HFFc6 (cell line): ENCODE measurements at places on chromosomes 2 and 18. TPM values are rescaled to one million over a fixed set of nuclear protein-coding genes. Genes with fewer than 3 reads are reported as not detected.

GRCh38 chr2:172685467-172685866 is 50.2 kb upstream of the RAPGEF4 start:
- H3K27me3 ChIP-seq = peaks cover 9% of the 10 kb centered on the region; the same call in 1 of the 2 replicates
- no peak overlapping the region for H3K27ac ChIP-seq
- peaks cover 15% of the 10 kb centered on the region for H3K4me1 ChIP-seq
- H3K36me3 ChIP-seq = peaks cover 39% of the 10 kb centered on the region
- no peak for DNase-seq

ATP6V1C2 gene
- not detected in 3 replicates for total RNA-seq

MAP4K3 gene
- 32.6 to 35.0 TPM (median 34.4 TPM) in 3 replicates for total RNA-seq

PAX8 gene
- 0.78 to 5.5 TPM (median 0.79 TPM) in 3 replicates for total RNA-seq

SETBP1 gene
- 0.03 to 0.24 TPM (median 0.18 TPM) in 3 replicates for total RNA-seq

GRCh38 chr2:96839875-96840850 is 3.7 kb downstream of the ANKRD23 start:
- peaks cover 2% of the 10 kb centered on the region for H3K27me3 ChIP-seq
- no peak for DNase-seq
- no peak overlapping the region for H3K4me3 ChIP-seq

- peaks cover 31% of the 10 kb centered on the region for H3K36me3 ChIP-seq
- no peak overlapping the region for H3K27ac ChIP-seq
- H3K27me3 ChIP-seq = no peaks in the 10 kb centered on the region
- DNase-seq = no peak
- H3K4me1 ChIP-seq = peaks cover 12% of the 10 kb centered on the region; the same call in 1 of the 2 replicates
- no peak overlapping the region for H3K4me3 ChIP-seq
Measured at GRCh38 chr2:219087361-219087760, 26.6 kb upstream of the IHH start.

GRCh38 chr2:9703085-9703678 is 72.4 kb upstream of the YWHAQ start:
- no peaks in the 10 kb centered on the region for H3K36me3 ChIP-seq
- peaks cover 48% of the 10 kb centered on the region for H3K4me1 ChIP-seq
- DNase-seq = peak; percentile 94

DNA sequence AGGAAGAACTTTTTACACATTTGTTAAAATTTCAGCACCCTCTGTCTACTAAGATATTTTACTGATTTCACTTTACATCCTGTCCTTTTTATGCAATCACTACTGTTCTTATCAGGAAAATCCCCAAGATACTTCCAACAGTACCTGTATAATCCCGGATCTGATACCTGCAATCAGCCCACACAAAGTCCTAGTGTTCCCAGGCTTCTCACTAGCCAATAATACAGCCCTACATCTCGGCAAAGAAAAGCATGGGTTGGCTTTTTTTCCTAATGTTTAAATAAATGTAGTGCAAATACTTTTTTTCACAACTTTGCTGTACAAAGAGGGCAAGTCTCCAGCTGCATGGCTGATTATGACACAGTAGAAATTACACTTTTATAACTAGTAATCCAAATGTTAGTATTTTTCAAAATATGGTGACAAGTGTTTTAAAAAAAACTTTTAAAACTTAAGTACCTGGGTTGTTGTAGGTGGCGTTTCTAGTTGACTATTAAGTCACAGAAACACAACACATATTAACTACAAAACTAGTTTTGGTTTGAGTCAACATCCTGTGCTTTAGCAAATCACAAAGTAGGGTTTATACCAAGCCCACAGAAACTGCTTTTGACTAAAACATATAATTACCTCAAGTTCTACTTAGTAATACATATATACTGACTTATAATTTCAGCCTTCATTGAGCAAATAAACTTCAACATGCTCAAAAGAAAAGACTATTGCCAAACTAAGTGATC is 19.5 kb downstream of the CNOT11 start:
- no peaks in the 10 kb centered on the region for H3K4me1 ChIP-seq
- H3K27me3 ChIP-seq = peaks cover 5% of the 10 kb centered on the region
- H3K4me3 ChIP-seq = no peak overlapping the region

POMC gene
- not detected in 3 replicates for total RNA-seq

- DNase-seq = no peak
- no peak overlapping the region for H3K4me3 ChIP-seq
- no peaks in the 10 kb centered on the region for H3K36me3 ChIP-seq
- no peaks in the 10 kb centered on the region for H3K4me1 ChIP-seq
- peaks cover 1% of the 10 kb centered on the region; the same call in 1 of the 2 replicates for H3K27me3 ChIP-seq
Measured at GRCh38 chr2:16624436-16624780, 41.2 kb downstream of the CYRIA start.

- no peaks in the 10 kb centered on the region for H3K36me3 ChIP-seq
- H3K27ac ChIP-seq = no peak overlapping the region
- H3K27me3 ChIP-seq = no peaks in the 10 kb centered on the region
Measured at GRCh38 chr18:33022370-33022769, 249.5 kb upstream of the KLHL14 start.

UGT1A4 gene
- total RNA-seq = not detected in 3 replicates

DNA sequence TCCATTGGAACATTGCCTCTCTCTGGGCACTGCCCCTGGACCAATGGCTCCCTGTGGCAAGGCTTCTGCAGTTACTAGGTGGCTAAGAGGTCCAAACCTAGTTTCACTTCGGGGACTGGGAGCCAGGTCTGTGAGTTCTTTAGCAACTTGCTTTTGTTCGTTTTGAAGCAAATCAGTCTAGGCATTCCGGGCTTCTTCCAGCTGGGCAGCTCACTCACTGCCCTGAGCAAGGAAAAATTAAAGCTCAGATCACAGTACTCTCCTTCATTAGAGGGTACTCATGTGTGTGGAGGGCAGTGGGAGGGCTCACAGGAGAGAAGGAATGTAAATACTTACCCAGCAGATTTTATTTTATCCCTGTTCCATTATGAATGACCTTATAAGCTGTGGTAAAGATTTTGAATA is 80.3 kb downstream of the SPP2 start:
- H3K27me3 ChIP-seq = peaks cover 10% of the 10 kb centered on the region
- no peak for DNase-seq
- H3K4me1 ChIP-seq = peaks cover 15% of the 10 kb centered on the region
- no peaks in the 10 kb centered on the region for H3K36me3 ChIP-seq

DNA sequence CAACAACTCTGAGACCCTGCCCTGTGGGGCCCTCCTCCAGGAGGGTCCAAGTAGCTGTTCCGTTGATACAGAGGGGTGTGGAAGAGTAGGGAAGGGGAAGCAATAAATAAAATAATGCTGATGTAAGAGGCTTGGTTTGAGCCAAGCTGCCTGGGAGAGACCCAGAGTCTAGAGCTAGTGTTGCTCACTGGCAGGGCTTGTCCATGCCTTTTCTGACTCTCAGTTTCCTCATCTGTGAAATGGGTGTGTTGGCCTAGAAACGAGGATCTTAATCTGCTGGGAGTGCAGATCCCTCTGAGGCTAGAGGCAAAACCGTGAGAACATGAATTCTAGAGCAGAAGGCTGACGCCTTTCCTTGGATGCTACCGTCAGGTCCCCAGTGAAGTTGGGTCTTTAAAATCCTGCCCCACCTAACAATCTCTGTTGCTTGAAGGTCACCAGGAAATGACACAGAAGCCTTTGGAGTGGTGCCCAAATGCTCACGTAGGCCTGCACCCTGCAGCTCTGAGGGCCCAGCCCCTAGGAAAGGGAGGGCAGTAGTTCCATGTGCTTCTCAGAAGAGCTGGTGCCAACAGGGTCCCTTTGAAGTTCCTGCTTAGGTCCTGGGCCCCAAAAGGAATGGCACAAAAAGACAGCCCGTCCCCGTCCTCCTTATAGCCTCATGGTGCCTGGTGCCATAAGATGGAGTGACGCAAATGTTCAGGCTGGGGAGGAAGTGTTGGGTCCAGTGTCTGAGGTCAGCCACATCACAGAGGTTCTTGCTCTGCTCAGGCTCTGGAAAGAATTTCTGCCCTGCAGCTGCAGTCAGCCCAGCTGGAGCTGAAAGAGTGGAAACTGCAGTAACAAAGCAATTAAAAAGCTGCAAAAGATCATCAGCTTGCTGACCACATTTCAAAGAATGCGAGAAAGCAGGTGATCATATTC is 73.2 kb upstream of the SMAD2 start:
- H3K36me3 ChIP-seq = no peaks in the 10 kb centered on the region
- peak overlapping the region; percentile 63; the same call in 1 of the 2 replicates for H3K4me3 ChIP-seq
- H3K27me3 ChIP-seq = peaks cover 12% of the 10 kb centered on the region

GRCh38 chr2:30231212-30231995 is at the start of gene LBH:
TSS of gene LBH (plus strand) at chr2:30231534. CDS start at chr2:30231739, 205 bp downstream.
- peaks cover 14% of the 10 kb centered on the region; the same call in 1 of the 2 replicates for H3K27me3 ChIP-seq
- DNase-seq = peak; percentile 54
- no peak within 1 kb of the TSS; the same call in 1 of the 2 replicates for H3K27ac ChIP-seq
- H3K36me3 ChIP-seq = peaks cover 8% of the 10 kb centered on the region; the same call in 1 of the 2 replicates

L3MBTL4 gene
- total RNA-seq = not detected in 3 replicates

RAD51AP2 gene
- total RNA-seq = not detected in 3 replicates

- H3K4me1 ChIP-seq = peaks cover 33% of the 10 kb centered on the region
- no peaks in the 10 kb centered on the region for H3K36me3 ChIP-seq
- no peak overlapping the region for H3K4me3 ChIP-seq
- H3K27ac ChIP-seq = no peak overlapping the region
Measured at GRCh38 chr2:17617516-17617915, 77.0 kb downstream of the VSNL1 start.
